Activated CD4-positive, CD25-positive, alpha-beta regulatory T cell (primary cell): ENCODE measurements at places on chromosomes 11 and 22.

GRCh38 chr11:29224739-29225384, 792.0 kb downstream of the KCNA4 start:
- DNase-seq = no peak

GRCh38 chr22:35315141-35315854, 15.6 kb downstream of the TOM1 start:
- no peak for DNase-seq

DNA sequence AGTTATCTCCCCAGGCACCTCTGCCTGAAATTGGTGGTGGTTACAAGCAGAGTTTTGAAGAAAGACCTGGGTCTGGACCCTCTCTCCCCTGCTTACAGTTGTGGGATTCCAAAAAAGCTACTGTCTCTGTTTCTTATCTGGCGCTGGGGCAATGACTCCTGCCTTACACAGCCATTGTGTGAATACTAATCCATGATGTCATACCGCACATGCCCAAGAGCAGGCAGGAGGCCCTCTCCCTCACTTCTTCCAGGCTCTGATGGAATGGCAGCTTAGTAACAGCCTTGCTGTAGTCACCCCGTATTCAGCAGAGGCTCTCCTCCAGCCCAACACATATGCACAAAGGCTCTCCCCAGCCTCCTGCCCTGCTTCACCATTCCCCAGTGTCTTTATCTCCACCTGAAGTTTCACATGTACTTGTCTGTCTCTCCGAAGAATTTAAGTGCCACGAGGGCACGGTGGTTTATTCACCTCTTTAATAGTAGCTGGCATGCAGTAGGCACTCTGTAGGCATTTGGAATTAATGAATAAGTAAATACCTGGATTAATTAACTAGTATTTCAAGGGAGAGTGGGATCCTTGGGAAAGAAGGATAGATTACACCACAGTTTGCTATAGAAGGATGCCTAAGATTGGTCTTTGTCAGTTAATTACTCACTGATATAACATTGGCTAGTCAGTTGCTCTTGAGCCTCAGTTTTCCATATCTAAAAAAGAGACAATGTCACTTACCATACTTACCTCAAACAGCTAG, 165.6 kb downstream of the ETS1 start:
- DNase-seq = no peak

DNA sequence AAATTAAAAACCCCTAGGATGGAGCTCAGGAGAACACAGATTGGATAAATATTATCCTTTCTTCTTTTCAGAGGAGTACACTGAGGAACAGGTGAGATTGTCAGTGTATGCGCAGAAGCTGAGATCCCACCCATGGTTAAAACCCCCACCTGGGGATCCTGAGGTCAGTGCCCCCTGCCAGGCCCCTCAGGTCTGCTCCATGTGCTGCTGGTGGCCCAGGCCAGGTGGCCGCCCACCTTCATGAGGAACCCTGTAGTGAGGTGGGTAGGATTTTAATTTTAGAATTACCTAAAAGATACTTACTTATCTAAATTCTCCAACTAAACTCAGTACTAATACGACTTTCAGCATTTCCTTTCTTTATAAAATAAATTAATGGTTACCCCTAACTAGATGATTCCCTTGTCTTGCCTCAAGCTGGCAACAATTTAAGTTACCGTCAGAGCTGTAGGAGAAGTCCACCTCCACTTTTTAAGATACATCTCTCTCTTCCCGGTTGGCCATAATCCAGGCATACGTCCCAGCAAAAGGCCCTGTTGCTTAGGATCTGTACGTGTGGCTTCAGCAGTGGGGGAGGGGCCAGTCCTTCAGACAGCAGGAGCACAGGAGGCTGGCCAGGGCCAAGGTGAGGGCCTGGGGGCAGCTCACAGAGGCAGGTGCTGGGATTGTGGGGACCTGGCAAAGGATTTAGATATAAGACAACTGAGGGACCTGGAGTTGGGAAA, 61.5 kb upstream of the PITPNB start:
- DNase-seq = no peak

- no peak for DNase-seq
These were observed 12.6 kb upstream of the MAPK8IP1 start for GRCh38 chr11:45872651-45873356.

DNA sequence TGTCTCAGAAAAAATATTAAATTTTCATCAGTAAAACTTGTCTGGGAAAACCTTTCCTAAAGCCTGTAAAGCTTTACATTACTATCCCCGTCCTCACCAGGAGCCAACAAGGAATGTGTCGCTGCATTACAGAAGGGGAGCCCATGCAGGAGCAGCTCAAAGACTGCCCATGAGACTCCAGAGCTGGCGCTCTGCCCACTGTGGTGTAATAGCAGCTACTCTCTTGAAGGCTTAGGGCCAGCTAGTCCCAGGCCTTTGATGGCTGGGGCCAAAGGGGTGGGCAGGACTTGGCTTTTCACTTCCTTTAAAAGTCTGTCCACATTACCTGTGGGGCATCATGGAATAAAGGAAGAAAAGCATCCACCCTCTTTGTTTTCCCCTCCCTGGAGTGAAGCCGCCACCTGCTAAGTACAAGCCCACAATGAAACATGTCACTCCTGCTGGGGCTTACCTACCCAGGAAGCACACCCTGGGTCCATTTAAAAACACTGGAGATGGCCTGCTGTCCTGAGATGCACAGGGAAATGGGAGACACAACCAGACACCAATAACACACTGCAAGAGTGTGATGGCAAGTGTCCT, 150.7 kb downstream of the ADAMTS15 start:
- no peak for DNase-seq

- DNase-seq = no peak
These were observed 507.6 kb downstream of the MIAT start for GRCh38 chr22:27164781-27165503.

- DNase-seq = no peak
These were observed 232.6 kb upstream of the MPPED2 start for GRCh38 chr11:30818721-30819120.

GRCh38 chr22:26851125-26851524, 193.7 kb downstream of the MIAT start:
- DNase-seq = no peak

GRCh38 chr11:12058425-12059115, 50.1 kb upstream of the DKK3 start:
- DNase-seq = no peak

- DNase-seq = no peak
These were observed 12.1 kb downstream of the C11orf86 start for GRCh38 chr11:66987158-66987620.

GRCh38 chr11:36467012-36467411, 43.1 kb downstream of the TRAF6 start:
- DNase-seq = no peak
